ENCODE measurements at places on chromosomes 2 and 18.

GRCh38 chr18:57026316-57026715 lies 120.6 kb upstream of the BOD1L2 start:
- DNase-seq, result no peak

- DNase-seq, result no peak
Measured at GRCh38 chr2:147057892-147058490, 786.8 kb upstream of the ACVR2A start.

DNA sequence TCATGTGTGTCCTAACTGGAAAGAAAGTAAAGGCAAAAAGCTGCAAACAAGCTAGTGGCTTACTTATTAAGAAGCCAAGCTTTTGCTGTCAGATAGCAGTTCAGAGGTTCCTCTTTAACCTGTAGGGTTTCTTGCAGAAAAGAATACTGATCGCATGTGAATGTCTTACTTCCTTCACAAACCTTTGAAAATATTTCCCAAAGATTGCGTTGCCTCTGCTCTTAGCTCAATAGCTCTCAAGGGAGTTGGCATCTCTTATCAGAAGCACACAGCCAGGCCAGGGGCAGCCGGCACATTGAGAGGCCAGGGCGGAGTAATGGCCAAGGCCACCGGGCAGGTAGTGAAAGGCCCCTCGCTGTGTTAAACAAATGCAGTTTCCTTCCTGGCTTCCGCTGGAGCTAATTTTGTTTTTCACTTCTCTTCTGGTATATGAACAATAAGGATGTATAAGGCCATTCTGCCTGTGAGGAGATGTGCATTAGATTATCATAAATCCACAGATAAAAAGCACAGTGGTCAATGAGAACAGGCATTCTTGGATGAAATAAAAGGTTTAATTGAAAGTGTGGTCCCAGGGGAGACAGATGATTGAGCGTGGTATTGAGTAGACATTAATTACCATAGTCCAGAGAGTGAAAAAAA lies 542.4 kb upstream of the NRP2 start:
- DNase-seq, result no peak

GRCh38 chr2:159617100-159617499 lies 752 bp upstream of the BAZ2B start:
- no peak for DNase-seq

DNA sequence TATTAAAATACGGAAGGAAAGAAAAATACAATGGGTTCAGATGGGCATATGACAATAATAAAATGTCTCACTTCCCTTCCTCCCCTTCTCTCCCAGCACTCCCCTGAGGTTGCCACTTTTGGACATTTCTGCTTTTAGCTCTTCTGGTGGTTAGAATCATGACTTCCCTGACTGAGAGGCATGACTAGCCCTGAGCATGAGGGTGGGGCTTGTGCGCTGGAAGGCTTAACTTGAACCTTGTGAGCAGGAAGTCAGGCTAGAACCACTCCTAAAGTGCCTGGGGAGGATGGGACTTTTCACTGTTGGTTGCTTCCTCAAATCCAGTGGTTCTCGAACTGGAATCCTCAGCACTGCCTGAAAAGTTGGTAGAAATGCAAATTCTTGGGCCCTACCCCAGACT lies 19.7 kb upstream of the ARHGAP25 start:
- DNase-seq, result peak; percentile 19

DNA sequence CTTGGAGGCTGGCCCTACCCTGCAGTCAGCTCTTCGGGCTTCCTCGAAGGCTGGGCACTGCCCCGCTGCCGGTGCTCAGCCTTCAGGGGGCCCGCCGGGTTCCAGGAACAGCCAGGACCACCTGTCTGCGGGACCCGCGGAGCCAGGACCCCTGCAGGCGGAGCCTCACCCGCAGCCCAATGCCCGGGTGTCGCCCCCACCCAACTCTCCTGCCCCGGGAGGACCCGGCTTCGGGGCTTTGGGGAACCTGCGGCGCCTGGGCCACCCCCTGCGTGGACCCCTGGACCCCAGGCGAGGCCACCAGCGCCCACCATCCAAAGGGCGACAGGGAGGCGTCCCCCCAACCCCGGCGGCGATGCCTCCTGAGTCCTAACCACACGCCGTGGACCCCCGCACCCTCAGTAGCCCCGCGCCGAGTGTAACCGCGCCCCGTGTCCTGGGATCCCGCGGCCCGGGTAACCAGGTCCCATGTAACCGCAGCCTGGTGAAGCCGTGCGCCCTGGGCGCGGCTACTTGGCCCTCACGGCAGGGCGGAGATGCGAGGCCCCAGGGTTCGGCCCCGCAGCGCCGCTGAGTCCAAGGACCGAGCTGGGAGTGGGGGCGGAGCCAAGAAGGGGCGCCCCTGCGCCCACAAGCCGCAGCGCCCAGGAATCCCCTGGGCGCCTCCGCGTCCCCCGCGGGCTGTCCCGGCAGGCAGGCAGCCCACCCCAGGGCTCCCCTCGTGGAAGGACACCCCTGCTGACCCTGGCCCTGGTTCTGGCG lies 11.0 kb upstream of the UBE2F start:
- DNase-seq, result no peak

DNA sequence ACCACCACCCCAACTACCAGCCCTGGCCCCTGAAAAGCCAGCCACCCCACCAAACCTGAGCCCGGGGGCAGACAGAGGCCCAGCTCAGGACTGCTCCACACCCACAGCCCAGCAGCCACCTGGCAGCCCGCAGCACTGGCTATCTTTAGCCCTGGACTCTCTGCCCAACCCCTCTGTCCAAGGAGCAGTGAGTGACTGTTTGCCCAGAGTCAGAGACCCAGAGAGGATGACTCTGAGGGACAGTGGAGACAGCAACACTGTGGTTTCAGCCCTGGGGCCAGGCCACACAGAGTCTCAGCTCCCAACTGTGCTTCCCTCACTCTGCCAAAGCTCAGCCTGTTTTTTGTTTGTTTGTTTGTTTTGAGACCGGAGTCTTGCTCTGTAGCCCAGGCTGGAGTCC lies 32.6 kb downstream of the BIN1 start:
- DNase-seq, result no peak

DNA sequence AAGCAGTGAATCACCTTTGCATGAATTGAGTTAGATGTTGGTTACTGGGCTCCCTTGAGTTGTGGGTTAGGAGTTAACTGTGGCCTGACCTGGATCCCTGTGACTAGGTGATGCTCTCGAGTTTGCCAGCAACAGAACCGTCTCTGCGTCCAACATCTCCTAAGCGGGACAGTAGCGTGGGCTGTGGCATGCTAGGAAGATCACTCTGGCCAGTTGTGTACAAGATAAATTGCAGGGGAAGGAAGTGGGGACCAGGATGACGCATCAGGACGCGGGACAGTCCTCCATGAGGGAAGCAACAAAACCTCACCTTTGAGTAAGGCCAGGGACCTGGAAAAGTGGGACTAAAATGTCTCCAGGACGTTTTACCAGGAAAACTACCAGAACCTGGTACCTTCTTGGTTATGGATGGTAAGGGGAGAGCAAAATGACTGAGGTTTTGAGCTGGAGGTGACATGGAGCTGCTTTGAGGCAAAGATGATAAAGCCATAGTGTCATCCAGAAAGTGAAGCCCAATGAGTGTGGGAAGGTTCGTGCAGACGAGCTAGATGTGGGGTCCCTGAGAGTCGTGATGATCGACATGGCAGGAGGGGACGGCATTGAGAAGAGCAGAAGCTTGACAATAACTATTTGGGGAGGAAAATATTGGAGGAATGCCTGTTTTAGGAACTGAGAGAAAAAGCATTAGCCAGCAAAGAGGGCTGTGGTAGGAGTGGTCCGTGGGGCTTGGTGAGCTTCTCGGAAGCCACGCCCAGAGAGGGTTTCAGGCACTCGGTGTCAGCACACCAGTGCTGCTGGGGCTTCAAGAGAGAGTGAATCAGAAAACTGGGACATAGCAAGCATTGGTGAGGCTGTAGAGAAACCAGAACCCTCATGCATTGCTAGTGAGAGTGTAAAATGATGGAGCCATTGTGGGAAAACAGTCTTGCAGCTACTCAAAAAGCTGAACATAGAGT lies 95.1 kb downstream of the SMAD7 start:
- no peak for DNase-seq

Data from hippocampal formation (tissue), 2 donors.